ENCODE measurements at places on chromosomes 4 and X.
A peak's percentile ranks its signal among the peaks of the same experiment; 100 is the strongest.

DNA sequence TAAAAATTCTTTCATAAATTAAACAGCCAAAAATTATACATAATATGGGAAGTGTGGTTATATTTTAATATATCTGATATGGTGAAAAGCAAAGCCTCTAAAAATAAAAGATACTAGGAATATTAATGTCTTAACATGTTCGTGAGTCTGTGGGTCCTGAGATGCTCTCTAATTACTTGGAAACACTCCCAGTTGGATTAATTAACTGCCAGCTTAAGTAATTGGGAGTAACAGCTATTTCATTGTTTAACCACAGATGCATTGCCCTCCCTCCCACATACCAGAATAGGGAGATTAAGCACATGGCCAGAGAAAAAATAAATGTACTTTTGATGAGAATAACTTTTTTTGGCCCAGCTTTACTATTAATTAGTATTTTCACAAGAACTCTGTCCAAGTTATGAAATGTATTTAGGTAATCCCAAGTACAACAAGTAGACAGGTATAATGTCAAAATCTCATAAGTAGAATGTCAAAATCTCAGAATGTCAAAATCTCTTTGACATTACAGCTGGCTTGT is 79.7 kb downstream of the BTC start:
- peaks cover 7% of the 10 kb centered on the region for H3K4me1 ChIP-seq
- H3K27me3 ChIP-seq, result no peaks in the 10 kb centered on the region
- H3K36me3 ChIP-seq, result no peaks in the 10 kb centered on the region

DNA sequence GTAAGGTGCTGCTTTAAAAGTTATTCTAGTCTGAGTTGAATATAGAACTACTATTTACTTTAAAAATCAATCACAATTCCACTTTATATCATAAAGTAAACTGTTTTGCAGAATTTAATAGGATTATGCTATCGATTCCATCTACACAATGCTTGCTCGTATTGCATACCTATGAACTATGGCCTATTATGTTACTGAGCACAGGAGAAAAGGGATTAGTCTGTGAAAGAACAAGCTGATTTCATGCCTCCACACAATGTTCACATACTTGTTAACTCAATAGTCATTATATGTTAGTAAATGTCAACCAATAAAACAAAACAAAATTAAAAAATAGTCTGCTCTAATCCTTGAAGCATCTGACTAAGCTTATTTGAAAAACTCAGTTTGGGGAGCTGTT is 223.6 kb downstream of the PCDH10 start:
- DNase-seq, result no peak
- no peaks in the 10 kb centered on the region for H3K4me1 ChIP-seq
- H3K27me3 ChIP-seq, result no peaks in the 10 kb centered on the region
- no peak overlapping the region for H3K4me3 ChIP-seq

DNA sequence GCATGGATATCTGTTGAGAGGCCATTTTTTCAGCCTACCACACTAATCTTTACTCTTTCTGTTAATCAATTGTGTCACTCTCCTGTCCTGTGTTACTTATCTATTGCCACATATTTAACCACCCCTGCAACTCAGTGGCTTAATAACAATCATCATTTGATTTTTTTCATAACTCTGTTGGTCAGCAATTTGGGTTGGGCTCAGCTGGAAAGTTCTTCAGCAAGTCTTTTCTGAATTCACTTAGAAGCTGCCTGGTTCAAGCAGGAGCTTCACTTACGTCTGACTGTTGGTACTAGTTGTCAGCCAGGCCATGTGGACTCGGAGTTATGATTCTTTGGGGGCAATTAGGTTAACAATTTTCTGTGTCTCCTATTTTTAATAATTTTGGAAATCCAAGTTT is 50.1 kb downstream of the CPE start:
- H3K4me1 ChIP-seq, result peaks cover 4% of the 10 kb centered on the region
- no peak overlapping the region for H3K4me3 ChIP-seq
- DNase-seq, result no peak
- H3K36me3 ChIP-seq, result peaks cover 3% of the 10 kb centered on the region

GRCh38 chrX:16870862-16871815 is 977 bp upstream of the RBBP7 start:
- H3K4me1 ChIP-seq, result peaks cover 14% of the 10 kb centered on the region
- H3K4me3 ChIP-seq, result peak overlapping the region; percentile 97
- H3K27me3 ChIP-seq, result no peaks in the 10 kb centered on the region
- H3K27ac ChIP-seq, result peak overlapping the region; percentile 96

GRCh38 chrX:386239-386767 is 404 bp downstream of the PPP2R3B start:
- H3K4me1 ChIP-seq, result peaks cover 8% of the 10 kb centered on the region
- no peaks in the 10 kb centered on the region for H3K36me3 ChIP-seq
- H3K4me3 ChIP-seq, result peak overlapping the region; percentile 97
- H3K27me3 ChIP-seq, result no peaks in the 10 kb centered on the region
- peak; percentile 31 for DNase-seq

DNA sequence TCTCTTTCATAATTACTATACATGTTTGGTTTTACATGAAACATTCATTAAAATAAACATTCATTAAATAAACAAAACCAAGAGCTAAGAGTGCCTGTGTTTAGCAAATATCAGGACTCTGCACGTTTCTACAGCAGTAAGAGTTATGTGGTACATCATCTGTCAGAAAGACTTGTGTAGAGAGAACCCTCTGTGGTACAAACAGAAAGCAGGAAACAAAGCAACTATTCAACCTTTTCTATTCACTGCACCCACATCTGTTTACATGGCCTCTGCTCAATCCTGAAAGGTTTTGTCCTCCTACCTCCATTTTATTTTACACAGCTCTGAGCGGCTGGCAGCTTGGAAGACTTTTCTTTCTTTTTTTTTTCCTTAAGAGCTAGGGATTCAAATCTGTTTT is 90.7 kb upstream of the PCDH18 start:
- H3K27me3 ChIP-seq, result no peaks in the 10 kb centered on the region
- no peak for DNase-seq
- no peak overlapping the region for H3K27ac ChIP-seq
- no peaks in the 10 kb centered on the region for H3K36me3 ChIP-seq
- H3K4me3 ChIP-seq, result no peak overlapping the region
- H3K4me1 ChIP-seq, result no peaks in the 10 kb centered on the region
